HepG2 (cell line): ENCODE measurements at places on chromosomes 3 and 15. TPM values are rescaled to one million over a fixed set of nuclear protein-coding genes. Genes with fewer than 3 reads are reported as not detected.
A peak's percentile ranks its signal among the peaks of the same experiment; 100 is the strongest.

- DNase-seq = no peak
Observed at GRCh38 chr15:31272558-31273257, 53.9 kb upstream of the KLF13 start.

DNA sequence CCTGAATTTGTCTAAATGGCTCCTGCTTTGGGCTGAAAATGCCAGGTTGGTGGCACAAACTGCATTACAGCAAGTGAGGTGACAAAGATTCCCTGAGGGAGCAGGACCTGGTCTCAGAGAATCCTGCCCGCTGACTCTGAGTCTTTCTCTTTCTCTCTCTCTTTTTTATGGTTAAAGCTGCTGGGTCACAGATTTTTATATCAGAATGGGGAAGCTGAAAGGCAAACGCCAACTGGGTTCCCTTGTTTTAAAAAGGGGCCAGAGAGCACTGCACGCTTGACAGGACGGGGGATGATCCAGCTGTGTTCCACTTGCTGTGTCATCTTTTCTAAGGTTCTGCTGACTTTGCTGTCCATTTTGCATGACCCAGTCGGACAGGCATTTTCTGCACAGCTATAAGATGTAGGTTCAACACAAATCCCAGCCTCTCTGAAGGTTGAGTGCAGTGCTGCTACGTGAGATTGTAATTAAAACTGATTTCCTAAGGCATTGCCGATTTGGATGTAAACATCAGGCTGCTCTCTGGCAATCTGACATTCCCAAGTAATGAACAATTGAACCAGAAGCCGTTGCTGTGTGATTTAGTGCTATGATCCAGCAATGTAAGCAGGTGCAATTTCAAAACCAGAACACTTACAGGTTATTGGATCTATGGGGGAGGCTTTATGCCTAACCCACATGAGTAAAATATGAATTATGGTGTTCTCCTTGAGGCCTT is 25.8 kb downstream of the ARHGEF3 start:
- DNase-seq = no peak

- DNase-seq = no peak
Observed at GRCh38 chr3:152770296-152770695, 64.6 kb upstream of the P2RY1 start.

DNA sequence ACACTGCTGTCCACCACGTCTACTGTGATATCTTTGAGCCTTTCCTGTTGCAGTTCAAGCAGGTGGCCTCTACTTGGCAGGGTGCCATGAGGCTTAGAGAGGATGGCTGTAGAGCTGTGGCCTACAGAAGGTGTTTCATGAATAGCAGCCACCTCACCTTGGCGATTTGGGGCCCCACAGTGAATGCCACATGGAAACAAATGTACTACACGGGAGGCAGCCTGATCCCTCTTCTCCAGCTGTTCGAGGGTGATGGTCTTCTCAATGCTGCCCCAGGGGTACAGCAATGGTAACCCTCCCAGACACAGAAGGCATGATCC is 70.7 kb downstream of the FAM43A start:
- no peak for DNase-seq

The EPHB1 gene
- 0.07 TPM in 1 of 2 replicates, not detected in the other for total RNA-seq

- DNase-seq = no peak
Observed at GRCh38 chr15:75713338-75713895, 769 bp upstream of the CSPG4 start.

- no peak for DNase-seq
Observed at GRCh38 chr3:46098319-46098761, 71.1 kb upstream of the XCR1 start.

DNA sequence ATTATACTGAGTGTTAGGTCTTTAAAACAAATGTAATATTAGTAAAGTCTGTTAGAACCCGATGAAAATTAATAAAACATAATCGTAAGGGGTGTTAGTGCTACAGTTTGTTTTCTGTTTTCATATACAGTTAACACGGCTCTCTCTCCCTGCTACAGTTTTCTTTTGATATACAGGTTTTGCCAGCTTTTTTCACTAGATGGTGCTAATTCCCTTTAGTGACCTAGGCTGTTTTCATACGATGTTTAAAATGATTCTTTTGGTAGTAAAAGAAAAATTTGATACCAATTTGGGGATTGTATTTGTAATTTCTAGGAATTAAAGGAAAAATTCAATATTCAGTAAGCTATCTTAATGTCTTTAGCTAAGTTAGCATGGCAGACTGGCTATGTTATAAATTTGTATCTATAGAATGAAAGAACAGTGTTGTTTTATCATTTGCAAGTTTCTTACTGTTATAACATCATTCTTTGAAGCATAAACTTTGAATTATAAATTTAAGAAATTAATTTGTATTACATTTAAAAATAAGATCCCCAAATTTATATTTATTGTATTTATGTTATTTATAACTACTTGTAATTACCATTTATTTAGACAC is 11.5 kb downstream of the APH1B start:
- peak; percentile 52 for DNase-seq

The GOLGA8H gene
- 0.21 and 0.49 TPM in 2 replicates for total RNA-seq

- no peak for DNase-seq
Observed at GRCh38 chr15:73030122-73030679, 22.1 kb upstream of the NEO1 start.

The EIF2B5 gene
- 60.2 and 60.3 TPM in 2 replicates for total RNA-seq

- no peak for DNase-seq
Observed at GRCh38 chr3:112143689-112144088, 10.6 kb upstream of the GCSAM start.

DNA sequence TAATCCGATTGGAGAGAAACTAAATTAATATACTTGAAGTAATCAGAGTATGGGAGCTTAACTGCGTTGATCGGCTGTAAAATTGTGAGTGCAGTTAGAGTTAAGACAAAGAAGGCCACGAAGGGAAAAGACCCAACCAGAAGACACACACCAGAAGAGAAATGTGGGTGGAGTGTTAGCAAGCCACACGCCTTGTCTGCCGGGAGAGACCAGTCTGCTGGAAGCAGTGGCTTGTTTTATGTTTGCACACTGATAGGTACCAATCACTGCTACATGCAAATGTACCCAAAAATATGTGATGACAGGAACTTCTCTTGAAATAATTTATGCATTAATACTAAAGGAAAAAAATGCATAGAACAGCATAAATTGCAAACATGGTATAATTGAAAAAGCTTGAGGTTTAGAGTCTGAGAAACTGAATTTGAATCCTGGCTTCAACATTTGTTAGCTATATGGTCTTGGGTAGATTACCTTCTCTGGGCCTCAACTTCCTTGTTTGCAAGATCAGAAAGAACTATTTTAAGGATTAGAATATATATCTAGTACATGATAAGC is 23.1 kb downstream of the EEFSEC start:
- no peak for DNase-seq

DNA sequence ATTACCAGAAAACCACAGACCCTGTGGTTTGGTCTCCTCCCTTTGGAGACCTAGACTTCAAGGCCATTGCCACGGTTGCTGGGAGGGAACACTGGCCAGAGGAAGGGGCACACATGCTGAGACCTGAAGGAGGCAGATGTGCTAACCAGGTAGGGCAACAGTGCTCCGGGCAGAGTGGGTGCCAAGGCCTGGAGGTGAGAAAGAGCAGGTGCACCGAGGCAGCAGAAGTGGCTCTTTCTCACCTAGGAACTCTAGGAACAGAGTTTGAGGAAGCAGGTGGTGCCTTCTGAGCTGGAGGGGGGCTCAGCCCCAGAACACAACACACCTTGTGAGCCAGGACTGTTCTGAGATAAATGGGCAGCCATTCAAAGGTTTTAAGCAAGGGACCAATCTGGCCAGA is 106.1 kb downstream of the MEGF11 start:
- DNase-seq = no peak

DNA sequence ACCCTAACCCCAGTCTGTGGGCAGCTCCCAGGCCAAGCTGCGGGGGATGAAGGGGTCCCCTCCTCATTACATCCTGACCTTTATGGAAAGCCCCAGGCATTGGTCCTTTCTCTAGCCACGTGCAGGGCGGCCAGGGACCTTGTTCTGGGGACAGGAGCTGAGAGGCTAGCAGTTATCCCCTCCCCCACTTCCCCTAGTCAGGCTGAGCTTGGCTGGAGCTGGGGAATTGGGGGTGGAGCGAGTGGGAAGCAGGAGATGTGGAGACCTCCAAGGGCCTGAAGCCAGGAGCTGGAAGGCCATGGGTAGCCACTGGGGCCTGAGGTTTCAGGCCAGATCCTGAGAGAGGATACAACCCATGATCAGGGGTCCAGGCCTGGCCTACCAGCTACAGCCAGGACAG is 45.8 kb downstream of the DNAH1 start:
- DNase-seq = no peak

- peak; percentile 20 for DNase-seq
Observed at GRCh38 chr15:69074001-69074842, 59.7 kb downstream of the NOX5 start.

DNA sequence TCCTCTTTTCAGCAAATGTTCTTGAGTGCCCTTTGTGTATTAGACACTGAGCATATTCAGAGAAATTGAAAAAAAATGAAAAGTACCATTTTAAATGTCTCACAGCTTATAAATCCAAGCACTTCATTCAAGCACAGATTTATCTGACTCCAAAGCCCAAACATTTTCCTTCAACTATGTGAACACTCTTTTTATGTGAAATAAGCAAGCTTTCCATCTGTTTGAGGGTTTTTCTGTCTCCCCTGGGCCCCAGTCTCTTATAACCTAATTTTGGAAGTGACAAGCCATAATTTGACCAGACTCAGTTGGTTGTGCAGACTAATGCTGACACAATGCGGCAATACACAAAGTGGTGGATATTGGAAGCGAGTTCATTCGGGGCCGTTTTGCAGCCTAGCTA is 170.3 kb downstream of the CNTN6 start:
- DNase-seq = no peak

DNA sequence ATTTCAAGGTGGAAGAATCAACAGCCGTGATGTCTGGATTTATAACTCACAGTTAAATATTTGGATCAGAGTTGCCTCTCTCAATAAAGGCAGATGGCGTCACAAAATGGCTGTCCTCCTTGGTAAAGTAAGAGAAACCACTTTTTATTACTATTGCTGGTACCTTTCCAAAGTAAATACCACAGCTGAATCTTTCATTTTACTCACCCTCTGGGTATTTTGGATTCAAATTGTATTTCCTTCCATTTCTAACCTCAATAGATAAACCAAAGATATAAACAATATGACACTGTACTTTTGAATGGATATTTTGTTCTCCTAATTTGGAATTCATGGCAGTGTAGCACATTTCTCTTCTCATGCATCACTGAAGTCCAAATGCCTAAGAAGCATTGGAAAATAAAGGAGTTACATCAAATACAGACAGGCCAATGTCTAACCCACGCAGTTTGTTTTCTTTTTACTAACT is 29.5 kb downstream of the KLHL24 start:
- no peak for DNase-seq

- no peak for DNase-seq
Observed at GRCh38 chr3:127120851-127121647, 71.9 kb upstream of the PRR23E start.

- no peak for DNase-seq
Observed at GRCh38 chr3:63727233-63727632, 74.8 kb downstream of the SNTN start.

- DNase-seq = no peak
Observed at GRCh38 chr3:70980646-70981170, 602.8 kb downstream of the FOXP1 start.
